GM12892 (cell line): ENCODE measurements at places on chromosomes 3 and 15.
A peak's percentile ranks its signal among the peaks of the same experiment; 100 is the strongest.

GRCh38 chr3:177263615-177264368 is 66.5 kb upstream of the TBL1XR1 start:
- no peak for DNase-seq

DNA sequence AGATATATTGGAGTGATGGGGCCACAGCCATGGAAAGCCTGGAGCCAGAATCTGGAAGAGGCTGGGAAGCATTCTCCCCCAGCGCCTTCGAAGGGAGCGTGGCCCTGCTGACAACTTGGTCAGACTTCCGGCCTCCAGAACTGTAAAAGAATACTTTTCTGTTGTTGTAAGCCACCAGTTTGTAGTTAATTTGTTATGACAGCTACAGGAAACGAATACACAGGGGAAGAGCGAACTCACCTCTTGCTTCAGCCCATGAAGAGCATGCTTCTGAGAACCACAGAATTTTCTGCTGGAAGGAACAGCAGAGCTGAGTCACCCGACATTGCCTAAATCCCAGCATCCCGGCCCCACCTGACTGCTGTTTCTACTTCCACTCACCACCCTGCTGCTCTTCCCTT is 501.7 kb downstream of the SHQ1 start:
- no peak for DNase-seq

DNA sequence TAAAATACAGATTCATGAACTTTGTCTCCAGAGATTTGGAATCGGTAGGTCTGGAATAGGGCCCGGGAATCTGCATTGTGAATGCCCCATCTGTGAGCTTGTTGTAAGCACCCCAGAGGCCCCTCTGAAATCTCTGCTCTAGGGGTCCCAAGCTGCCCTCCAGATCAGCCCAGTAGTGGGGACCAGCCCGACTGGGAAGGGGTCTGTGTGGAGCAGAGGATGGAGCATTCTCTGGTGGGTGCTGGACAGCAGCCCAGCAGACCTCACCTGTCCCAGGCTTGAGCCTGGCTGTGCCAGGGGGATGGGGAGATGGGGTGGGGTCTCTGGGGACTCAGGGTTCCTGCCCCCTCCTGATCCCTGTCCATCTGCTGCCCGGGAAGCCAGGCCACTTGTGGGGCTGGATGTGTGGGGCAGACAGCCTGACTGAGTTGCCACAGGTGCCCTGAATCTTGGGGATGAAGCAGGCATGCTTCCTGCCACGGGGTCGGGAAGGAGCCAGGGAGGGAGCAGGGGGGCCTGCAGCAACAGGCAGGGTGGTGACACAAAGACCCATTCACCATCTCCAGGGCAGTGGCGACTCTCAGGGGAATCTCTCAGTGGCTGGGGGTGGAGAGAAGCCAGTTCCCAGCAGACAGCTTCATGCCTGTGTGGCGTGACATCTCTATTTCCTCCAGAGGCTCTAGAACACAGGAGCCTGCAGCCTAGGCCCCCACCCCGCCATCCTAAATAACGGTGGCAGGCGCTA is 99.3 kb downstream of the WNT7A start:
- DNase-seq, result no peak

GRCh38 chr15:91152896-91153581 is 53.0 kb downstream of the SV2B start:
- no peak for DNase-seq

DNA sequence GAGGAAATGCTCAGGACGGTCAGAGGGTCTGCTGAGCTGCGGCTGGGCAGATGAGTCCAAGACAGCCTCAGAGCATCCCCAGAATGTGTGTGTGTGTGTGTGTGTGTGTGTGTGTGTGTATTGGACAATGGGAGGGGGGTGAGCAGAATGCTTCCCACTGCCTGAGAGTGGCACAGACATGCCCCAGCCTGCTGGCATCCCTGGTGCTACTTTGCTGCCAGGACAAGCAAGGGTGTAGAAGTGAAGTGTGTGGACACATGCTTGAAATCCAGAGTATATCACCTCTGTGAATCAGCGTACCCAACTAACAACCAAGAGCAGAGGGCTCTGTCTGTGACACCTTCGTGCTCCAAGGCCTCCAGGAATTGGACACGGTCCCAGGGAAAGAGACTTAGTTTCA is 76.3 kb downstream of the SLC9A9 start:
- DNase-seq, result no peak

GRCh38 chr3:156750874-156751245 is 75.3 kb upstream of the LEKR1 start:
- DNase-seq, result no peak

DNA sequence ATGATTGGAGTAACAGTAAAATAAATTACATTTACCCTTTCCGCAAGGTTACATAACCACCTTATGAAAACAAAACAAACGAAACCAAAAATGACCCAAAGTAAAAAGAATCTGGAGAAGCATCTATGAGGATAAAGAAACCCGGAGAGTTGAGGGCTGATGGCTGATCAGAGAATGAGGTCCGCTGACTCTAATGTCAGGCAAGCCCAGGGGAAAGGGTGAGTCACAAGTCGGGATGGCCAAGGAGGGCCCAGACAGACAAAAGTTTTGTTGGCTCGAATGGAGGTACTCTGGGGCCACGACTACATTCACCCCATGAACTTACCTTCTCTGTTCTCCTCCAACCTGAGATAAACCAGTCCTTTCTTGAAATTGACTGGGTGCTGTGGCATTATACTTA is 95.7 kb downstream of the RORA start:
- no peak for DNase-seq

DNA sequence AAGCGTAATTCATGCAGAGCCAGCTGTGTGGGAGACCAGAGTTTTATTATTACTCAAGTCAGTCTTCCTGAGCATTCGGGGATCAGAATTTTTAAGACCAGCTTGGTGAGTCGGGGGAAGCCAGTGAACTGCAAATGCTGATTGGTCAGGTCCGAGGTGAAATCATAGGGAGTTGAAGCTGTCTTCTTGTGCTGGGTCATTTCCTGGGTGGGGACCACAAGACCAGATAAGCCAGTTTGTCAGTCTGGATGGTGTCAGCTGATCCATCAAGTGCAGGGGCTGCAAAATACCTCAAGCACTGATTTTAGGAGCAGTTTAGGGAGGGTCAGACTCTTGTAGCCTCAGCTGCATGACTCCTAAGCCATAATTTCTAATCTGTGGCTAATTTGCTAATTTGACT is 228.1 kb upstream of the ATP10A start:
- DNase-seq, result no peak

DNA sequence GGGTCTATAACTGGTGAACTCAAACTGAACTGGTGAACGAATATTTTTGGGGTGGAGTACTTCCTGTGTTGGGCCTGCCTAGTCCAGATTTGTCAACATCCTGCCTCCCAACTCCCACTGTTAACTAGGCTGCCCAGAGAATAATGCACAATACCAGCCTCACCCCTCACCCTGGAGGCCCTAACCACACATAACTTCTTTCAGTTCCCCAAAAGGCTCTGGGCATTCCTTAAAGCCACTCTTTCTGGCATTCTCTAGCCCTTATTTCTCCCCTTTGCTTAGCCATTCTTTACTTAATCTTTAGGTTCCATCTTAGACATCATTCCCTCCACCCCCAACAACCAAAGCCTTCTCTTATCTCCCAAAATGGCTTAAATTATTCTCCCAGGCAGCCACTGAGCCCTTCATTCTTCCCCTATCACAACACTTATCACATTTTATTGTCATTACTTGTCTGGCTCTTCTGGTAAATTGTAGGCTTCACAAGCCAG is 9.1 kb upstream of the SEC11A start:
- DNase-seq, result peak; percentile 30

GRCh38 chr3:30951826-30952225 is 57.4 kb upstream of the GADL1 start:
- DNase-seq, result no peak

- no peak for DNase-seq
Observed at GRCh38 chr15:57218826-57219576, 157.3 kb upstream of the CGNL1 start.
